CD4-positive, alpha-beta T cell treated with Interleukin-2 at 100 ng/mL for 4 hours (primary cell): ENCODE measurements at places on chromosomes 4 and X.

- DNase-seq: no peak
These were observed 852.4 kb downstream of the CCSER1 start for GRCh38 chr4:90979556-90979955.

DNA sequence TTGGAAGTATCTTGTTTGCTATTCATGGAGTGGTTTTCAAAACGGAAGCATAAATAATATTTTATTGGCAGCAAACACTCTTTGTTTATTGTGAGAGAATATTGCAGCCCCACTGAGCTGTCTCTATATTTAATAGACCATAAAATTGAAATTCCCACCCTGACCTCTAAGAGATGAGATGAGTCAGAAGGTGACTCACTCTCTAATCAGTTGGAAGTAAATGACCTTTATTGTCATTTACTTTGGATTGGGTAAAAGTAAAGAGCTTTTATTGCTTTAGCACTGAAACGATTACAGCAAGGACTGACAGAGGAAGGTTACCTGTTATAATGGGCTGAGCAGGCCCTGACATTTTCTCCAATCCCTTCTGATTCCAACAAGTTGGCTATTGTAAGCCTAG lies 55.0 kb downstream of the SYTL5 start:
- no peak for DNase-seq

GRCh38 chr4:73520821-73521220 lies 39.3 kb downstream of the AFM start:
- DNase-seq: no peak

DNA sequence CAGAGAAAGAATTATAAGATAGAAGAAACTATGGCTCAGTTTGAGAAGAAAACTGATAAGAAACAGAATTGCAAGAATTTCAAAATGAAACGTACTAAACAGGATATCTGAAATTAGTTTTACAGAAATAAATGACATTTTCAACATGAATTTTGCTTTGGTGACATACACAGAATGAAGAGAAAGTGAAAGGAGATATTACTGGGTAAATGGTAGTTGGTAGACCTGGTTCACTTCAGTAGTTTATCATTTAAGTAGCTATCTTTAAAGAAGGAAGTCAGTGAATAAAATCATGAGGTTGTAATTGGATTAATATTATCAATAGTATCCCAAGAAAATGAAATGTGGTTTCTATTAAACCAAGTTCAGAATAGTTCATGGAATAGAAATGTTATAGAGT lies 395.5 kb upstream of the SMIM31 start:
- DNase-seq: no peak

- DNase-seq: no peak
These were observed 327.3 kb downstream of the MAPK10 start for GRCh38 chr4:86032476-86033022.

- no peak for DNase-seq
These were observed 175.2 kb downstream of the MGST2 start for GRCh38 chr4:139840773-139841172.

DNA sequence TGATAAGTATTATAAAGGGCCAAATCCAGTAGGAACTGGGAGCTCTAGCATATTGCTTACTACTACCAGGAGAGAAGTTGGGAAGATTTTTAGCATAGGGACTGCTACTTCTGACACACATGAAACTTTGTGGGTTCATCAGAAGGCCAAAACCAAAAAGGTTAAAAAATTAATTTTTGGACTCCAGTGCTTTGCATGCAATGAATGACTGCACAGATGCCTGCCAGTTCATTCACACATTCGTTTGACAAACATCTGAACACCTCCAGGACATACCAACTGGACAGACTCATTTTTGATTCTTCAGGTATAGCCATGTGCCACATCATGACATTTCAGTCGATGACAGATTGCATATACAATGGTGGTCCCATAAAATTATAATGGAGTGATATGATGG lies 79.8 kb downstream of the MID1IP1 start:
- DNase-seq: no peak

DNA sequence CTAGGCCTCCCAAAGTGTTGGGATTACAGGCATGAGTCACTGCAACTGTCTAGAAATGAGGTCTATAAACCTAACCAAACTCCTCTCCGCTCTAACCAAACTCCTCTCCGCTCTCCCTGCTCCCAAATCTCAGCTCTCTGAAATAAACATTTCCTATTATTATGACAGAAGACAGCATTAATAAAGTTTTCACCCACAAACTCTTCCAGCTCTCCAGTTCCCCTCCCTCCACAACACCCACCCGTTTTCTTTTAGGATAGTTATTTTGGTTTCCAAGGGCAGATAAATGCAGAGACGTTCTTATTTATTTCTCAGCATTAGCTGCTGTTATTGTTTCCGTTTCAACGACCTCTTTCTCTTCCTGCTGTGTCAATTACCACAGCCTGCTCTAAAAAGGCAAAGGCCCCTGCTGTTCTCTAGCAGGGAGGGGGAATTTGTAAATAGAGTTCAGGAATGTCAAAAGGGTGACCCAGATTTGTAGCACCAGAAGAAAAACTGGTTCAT lies 13.3 kb upstream of the SCD5 start:
- no peak for DNase-seq

GRCh38 chrX:138763761-138764160 lies 52.2 kb upstream of the FGF13 start:
- DNase-seq: no peak

DNA sequence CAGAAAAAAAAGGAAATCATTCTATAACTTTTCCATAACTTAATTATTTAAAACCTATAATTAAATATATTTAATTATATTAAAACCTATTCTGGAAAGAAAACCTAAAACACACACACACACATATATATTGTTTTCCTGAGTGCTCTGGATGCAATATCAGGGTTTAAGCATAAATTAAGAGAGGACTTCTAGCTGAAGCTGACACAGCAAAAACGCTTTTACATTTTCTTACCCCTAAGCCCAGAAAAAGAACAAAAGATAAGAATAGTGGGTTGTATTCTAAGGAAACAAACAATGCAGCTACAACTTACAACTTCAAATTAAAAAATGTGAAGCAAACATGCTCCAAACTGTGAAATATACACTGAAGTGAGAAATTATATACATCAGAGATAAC lies 52.3 kb downstream of the TMPRSS11B start:
- no peak for DNase-seq

GRCh38 chr4:54473077-54473545 lies 184.6 kb upstream of the KIT start:
- DNase-seq: no peak

DNA sequence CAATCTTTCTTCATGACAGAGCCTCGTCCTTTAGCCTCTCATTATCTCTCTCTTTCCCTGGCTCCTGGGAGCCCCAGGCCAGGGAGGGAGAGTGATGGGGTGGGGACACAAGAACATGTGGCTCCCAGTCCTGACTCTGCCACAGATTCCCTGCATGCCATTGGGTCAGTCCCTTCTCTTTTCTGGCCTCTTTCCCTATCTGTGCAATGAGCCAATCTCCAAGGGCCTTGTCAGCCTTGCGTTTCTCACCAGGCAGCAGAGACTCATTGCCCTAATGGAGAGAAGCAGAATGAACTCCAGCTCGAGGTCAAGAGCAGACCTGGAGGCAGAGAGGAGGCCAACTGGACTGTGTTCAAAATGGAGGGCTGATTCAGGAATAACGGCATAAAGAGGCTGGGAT lies 38.4 kb upstream of the PJA1 start:
- no peak for DNase-seq

GRCh38 chrX:39150220-39150619 lies 349.0 kb downstream of the MID1IP1 start:
- DNase-seq: no peak

DNA sequence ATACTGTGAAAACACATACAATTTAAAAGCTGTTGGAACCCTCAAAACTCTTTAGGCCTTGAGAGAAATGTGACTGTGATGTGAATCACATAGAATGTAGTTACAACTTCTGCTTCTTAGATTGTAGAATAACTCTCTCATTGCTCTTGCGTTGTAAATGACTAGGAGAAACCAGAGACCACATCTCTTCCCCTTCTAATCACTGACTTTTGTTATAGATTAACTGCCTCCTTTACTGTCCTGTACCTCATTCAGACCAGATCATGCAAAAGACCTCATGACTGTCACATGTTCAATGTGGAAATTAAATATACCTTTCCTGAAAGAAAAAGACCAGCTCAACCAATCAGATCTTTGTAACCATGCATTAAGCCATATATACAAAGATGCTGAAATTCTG lies 43.2 kb upstream of the NEIL3 start:
- no peak for DNase-seq

DNA sequence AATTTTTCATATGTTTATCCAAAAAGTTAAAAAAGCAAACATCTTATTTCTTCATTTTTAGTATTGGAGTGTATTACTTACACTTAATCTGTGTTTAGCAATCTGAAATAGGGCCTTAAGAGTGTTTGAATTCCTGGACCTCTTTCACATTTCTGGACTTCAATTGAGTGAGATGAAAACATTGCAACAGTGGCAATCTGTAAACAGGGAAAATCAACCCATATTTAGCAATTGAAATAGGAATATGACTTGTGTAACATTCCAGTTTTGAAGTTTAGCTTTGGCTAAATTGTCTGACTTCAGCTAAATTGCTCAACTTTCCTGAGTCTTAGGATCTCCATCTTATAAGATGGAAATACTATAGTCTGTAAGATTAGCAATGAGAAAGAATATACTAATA lies 34.6 kb upstream of the FHL1 start:
- DNase-seq: no peak

DNA sequence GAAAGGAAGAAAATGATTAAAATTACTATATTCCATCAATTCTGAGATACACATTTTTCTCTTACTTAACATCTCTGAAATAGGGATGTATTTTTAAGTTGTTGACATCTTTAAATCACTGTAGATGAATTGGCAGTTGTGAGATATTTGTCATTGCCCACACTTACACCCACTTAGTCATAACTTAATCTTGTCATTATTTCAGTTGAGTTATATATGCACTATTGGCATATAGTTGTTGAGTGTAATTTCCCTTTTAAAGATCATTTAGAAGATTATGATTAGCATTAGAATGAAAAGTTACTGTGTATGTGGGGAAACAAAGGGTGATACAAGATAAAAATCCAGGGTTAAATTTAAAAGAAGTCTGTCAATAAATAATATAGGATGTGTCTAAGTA lies 2.2 kb downstream of the AIMP1 start:
- DNase-seq: no peak

GRCh38 chrX:51866210-51866609 lies 27.2 kb upstream of the MAGED1 start:
- DNase-seq: no peak

DNA sequence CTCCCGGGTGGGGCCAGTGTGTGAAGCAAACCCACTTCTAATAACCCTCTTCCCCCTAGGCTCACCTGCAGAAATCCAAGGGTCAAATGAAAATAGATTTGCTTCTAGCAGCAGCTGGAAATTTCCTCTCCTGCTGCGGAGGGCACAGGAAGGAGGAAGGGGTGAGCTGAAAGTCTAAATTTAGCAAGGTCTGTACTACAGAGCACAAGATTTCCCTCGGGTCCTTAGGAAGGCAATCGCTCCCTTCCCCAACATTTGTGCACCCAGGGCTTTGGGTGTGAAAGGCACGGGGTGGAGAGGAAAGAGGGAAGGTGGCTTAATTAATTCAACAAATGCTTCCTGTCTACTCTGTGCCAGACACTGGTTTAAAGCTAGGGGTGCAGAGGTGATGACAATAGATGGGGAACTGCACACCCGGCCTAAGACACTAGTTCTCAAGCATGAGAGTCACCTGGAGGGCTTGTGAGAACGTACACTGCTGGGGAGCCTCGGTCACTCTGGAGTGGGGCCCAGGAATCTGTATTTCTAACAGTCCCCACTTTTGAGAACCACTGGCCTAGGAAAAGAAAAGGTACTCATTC lies 204.4 kb downstream of the NSUN7 start:
- no peak for DNase-seq

DNA sequence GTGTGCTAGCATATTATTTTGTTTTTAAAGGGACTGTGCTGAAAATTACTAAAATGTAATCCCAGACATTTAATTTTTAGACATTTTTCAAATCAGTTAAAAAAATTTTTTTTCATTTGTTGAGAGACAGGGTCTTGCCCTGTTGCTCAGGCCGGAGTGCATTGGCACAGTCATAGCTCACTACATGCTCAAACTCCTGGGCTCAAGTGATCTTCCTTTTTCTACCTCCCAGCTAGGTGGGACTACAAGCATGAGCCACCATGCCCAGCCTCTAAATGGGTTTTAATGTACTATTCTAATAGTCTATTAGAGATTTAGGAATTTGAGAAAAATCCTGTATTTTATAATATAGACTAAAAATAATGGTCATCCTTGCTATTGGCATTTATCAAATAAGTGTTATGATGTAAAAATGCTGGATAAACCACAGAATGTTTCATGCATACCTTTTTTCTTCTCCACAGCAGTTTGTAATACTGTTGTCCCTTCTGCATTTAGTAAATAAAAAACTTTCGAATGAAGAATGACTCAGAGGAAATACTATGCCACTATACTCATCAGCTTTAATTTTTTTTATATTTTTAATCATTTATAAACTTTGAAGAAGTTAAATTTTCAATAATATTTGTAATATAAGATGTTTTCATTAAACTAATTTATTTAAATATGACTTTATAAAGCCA lies 29.9 kb downstream of the CPEB2 start:
- DNase-seq: no peak

DNA sequence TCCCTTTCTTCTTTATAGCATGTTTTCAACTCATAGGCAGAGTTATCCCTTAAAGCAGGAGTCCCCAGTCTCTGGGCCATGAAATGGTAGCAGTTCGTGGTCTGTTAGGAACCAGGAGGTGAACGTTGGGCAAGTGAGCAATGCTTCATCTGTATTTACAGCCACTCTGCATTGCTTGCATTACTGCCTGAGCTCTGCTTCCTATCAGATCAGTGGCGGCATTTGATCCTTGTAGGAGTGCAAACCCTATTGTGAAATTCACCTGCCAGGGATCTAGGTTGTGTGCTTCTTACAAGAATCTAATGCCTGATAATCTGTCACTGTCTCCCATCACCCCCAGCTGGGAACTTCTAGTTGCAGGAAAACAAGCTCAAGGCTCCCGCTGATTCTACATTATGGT lies 39.8 kb downstream of the DTHD1 start:
- no peak for DNase-seq
